ENCODE measurements at places on chromosomes 7 and 10. TPM values are rescaled to one million over a fixed set of nuclear protein-coding genes. Genes with fewer than 3 reads are reported as not detected.

DNA sequence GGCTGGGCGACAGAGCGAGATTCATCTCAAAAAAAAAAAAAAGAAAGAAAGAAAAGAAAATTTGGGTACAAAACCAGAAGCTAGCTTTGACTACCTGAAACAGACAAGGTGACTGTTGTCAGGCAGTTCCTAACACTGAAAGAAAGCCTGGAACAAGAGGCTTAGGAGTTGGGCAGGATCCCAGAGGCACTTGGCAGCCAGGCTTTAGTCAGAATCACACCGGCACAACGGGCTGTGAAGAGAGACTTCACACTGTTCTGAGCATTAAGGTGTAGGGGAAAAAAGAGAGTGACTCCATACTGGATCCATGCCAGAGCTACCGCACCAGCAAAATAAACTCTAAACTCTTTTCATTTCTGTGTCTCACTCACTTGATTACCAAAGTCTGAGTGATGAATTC is 130.8 kb downstream of the ZNF467 start:
- H3K4me3 ChIP-seq, result no peak overlapping the region
- no peak overlapping the region for H3K27ac ChIP-seq
- no peaks in the 10 kb centered on the region for H3K27me3 ChIP-seq

DNA sequence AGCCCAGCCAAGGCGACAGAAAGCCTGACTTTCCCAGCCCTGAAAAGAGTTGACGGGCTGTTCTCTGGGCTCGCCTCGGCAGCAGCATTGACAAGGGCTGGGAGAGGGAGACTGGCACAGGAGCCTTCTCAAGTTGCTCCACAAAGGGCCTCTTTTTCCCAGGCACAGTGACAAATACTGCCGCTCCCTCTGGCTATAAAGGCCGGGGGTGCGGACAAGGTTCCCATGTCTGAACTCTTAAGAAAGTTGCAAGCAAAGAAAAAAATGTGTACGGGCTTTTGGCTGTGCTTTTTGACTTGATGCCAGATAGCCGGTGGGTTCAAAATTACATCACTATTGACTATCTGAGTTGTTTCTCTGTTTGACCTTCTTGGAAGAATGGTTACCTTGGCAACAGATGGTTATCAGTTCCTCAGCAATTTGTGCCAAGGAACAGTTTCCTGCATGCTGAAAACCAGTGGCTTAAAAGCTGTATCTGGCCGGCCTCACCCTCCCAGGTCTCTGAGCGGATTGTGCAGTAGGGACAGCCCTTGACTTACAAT is 115.9 kb upstream of the EEPD1 start:
- H3K36me3 ChIP-seq, result no peaks in the 10 kb centered on the region
- no peaks in the 10 kb centered on the region for H3K4me1 ChIP-seq
- H3K4me3 ChIP-seq, result no peak overlapping the region
- no peaks in the 10 kb centered on the region for H3K27me3 ChIP-seq
- peak overlapping the region; percentile 51 for H3K27ac ChIP-seq
- peak; percentile 74 for DNase-seq

DNA sequence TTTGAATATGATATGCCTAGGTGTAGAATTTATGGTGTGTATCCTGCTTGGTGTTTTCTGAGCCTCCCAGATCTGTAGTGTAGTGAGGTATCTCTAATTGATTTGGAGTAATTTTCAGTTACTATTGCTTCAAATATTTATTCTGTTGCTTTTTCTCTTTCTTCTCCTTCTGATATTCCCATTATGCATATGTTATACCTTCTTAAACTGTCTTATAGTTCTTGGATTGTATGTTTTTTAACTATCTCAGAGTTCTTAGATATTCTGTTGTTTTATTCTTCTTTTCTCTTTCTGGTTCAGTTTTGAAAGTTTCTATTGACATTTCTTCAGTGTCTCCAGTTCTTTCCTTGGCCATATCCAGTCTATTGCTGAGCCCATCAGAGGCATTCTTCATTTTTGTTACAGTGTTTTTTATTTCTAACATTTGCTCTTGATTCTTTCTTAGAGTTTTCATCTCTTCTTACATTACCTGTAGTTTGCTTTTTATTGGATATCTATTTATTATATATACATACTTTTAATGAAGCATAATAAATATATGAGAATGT is 205.4 kb upstream of the LRGUK start:
- H3K27ac ChIP-seq, result no peak overlapping the region
- no peaks in the 10 kb centered on the region for H3K4me1 ChIP-seq
- no peak overlapping the region for H3K4me3 ChIP-seq
- peaks cover 6% of the 10 kb centered on the region for H3K36me3 ChIP-seq
- no peak for DNase-seq

GRCh38 chr7:38310591-38311101 is 37.2 kb upstream of the TARP start:
- H3K36me3 ChIP-seq, result no peaks in the 10 kb centered on the region
- H3K4me3 ChIP-seq, result peak overlapping the region; percentile 17
- H3K27me3 ChIP-seq, result no peaks in the 10 kb centered on the region
- peak; percentile 27 for DNase-seq
- peak overlapping the region; percentile 44 for H3K27ac ChIP-seq
- H3K4me1 ChIP-seq, result no peaks in the 10 kb centered on the region

DNA sequence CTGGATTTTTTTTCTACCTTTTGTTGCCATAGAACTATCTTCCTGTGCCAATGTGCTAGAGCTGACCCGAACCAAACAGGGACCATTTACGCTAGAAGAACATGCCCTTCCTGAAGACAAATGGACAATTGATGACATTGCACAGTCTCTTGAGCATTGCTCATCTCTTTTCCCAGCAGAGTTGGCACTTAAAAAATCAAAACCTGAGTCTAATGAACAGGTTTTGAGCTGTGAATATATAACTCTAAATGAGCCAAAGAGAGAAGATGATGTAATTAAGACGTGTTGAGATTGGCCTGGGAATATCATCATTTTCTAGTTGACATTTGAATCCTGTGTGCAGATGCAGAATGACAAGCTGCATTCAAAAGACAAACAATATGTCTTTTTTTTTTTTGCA is 37.1 kb downstream of the TRUB1 start:
- peak overlapping the region; percentile 61 for H3K27ac ChIP-seq
- no peak for DNase-seq
- H3K36me3 ChIP-seq, result no peaks in the 10 kb centered on the region
- no peaks in the 10 kb centered on the region for H3K4me1 ChIP-seq
- no peak overlapping the region for H3K4me3 ChIP-seq

- H3K27me3 ChIP-seq, result no peaks in the 10 kb centered on the region
- H3K27ac ChIP-seq, result no peak overlapping the region
- H3K4me1 ChIP-seq, result no peaks in the 10 kb centered on the region
- DNase-seq, result no peak
Observed at GRCh38 chr10:26481914-26482550, 43.9 kb downstream of the APBB1IP start.

GRCh38 chr7:6442114-6442513 is 5.6 kb downstream of the DAGLB start:
- DNase-seq, result no peak
- no peak overlapping the region for H3K4me3 ChIP-seq
- H3K36me3 ChIP-seq, result no peaks in the 10 kb centered on the region
- H3K27ac ChIP-seq, result no peak overlapping the region

DNA sequence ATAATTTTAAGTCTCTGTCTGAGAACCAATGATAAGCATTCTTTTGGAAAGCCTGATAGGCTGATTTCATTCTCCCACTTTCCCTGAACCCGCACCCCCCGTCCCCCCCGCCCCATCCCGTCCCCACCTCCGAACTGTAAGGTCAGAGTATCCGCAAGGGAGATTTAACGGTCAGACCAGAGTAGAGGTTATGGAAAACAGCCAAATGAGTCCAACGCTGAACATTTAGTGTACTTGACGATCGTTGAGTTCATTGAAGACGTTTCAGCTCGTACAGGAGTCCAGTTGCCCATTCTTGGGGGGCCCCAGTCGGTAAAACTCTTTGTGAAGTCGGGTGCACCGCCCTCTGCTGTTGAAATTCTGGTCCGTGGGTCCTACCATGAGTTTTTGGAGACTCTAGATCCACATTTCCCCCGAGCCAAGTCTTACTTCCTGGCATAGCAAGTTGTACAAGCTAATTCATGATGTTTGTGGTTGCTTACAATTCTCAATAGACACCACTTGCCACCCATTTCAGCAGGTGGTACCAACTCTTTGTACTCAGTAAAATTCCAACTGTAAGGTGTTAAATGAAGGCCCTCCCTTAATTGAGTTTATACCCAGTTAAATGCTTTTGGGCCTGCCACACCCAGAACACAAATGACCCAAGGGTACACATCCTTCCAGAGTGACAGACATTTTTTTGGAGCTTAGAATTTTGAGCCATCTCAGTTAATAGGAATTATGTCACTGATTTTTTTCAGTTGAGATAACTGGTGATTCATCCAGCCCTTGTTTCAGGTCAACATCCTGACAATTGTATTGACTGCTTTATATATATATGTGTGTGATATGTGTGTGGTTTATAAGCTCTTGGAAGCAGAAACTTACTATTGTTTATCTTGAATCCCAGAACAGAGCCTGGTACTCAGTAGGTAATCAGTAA is 1.2 kb downstream of the MARCHF5 start:
- DNase-seq, result peak; percentile 44
- H3K36me3 ChIP-seq, result no peaks in the 10 kb centered on the region
- no peaks in the 10 kb centered on the region for H3K27me3 ChIP-seq
- peak overlapping the region; percentile 94 for H3K4me3 ChIP-seq

- no peak overlapping the region for H3K4me3 ChIP-seq
- DNase-seq, result no peak
- H3K4me1 ChIP-seq, result no peaks in the 10 kb centered on the region
- no peaks in the 10 kb centered on the region for H3K36me3 ChIP-seq
- H3K27me3 ChIP-seq, result no peaks in the 10 kb centered on the region
Observed at GRCh38 chr7:146479040-146479439, 362.4 kb downstream of the CNTNAP2 start.

DNA sequence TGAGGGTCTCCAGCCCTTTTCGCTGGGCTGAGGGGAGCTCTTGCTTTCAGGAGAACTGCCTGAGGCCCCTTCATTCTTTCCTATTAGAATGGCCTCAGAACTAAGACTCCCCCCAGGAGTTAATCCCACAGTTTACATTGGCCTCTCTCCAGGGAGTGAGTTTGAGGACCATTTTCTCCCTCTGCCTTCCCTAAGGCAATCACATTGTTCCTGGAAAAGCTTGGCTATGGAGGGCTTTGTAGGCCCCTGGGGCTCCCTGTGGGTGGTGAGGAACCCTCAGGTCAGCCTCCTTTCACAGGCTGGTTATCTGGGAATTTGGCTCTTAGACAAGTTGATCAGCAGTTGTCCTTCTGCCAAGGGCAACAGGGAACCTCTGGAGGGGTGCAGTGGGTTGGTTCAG is 343.7 kb downstream of the RPS24 start:
- H3K4me3 ChIP-seq, result no peak overlapping the region
- H3K4me1 ChIP-seq, result no peaks in the 10 kb centered on the region
- H3K27me3 ChIP-seq, result no peaks in the 10 kb centered on the region

GRCh38 chr7:48899932-48900331 is 24.4 kb upstream of the CDC14C start:
- no peak overlapping the region for H3K27ac ChIP-seq
- no peaks in the 10 kb centered on the region for H3K36me3 ChIP-seq
- no peak overlapping the region for H3K4me3 ChIP-seq
- DNase-seq, result no peak

- peaks cover 9% of the 10 kb centered on the region for H3K4me1 ChIP-seq
- DNase-seq, result no peak
- H3K27ac ChIP-seq, result peak overlapping the region; percentile 4
- no peaks in the 10 kb centered on the region for H3K36me3 ChIP-seq
- H3K27me3 ChIP-seq, result no peaks in the 10 kb centered on the region
Observed at GRCh38 chr10:124671486-124672075, 72.6 kb downstream of the FAM53B start.

- no peak overlapping the region for H3K27ac ChIP-seq
- DNase-seq, result no peak
- no peaks in the 10 kb centered on the region for H3K27me3 ChIP-seq
- no peaks in the 10 kb centered on the region for H3K4me1 ChIP-seq
Observed at GRCh38 chr7:16357921-16358320, 63.4 kb downstream of the CRPPA start.

- no peak overlapping the region for H3K27ac ChIP-seq
- no peak for DNase-seq
- no peaks in the 10 kb centered on the region for H3K36me3 ChIP-seq
- H3K4me1 ChIP-seq, result no peaks in the 10 kb centered on the region
- no peaks in the 10 kb centered on the region for H3K27me3 ChIP-seq
Observed at GRCh38 chr10:1657479-1657878, 79.8 kb downstream of the ADARB2 start.

GRCh38 chr7:44713680-44714335 is 34.8 kb upstream of the ZMIZ2 start:
- H3K36me3 ChIP-seq, result no peaks in the 10 kb centered on the region
- no peak overlapping the region for H3K4me3 ChIP-seq
- H3K4me1 ChIP-seq, result no peaks in the 10 kb centered on the region
- H3K27ac ChIP-seq, result no peak overlapping the region
- H3K27me3 ChIP-seq, result no peaks in the 10 kb centered on the region

DNA sequence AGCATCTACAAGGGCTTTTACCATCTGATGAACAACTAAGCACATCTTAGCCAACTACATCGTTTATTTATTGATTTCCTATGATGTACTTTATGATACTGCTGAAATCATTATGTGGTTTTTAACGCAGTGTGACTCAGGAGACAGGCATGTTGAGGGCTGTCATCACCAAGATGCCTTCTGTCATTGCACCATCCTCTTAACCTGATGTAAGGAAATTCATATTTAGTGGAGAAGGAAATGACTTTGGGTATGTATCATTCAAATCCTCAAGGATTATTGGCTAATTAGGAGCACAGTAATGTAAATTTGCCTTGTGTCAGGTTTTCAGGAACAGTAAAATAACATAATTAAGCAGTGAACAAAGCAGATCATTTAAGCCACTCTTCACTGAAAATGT is 138.5 kb upstream of the MGMT start:
- no peaks in the 10 kb centered on the region for H3K36me3 ChIP-seq
- no peak overlapping the region for H3K4me3 ChIP-seq
- no peaks in the 10 kb centered on the region for H3K4me1 ChIP-seq
- no peak for DNase-seq
- H3K27ac ChIP-seq, result no peak overlapping the region

- DNase-seq, result no peak
- H3K27me3 ChIP-seq, result no peaks in the 10 kb centered on the region
- no peaks in the 10 kb centered on the region for H3K36me3 ChIP-seq
- no peak overlapping the region for H3K4me3 ChIP-seq
Observed at GRCh38 chr7:32935558-32935957, 21.7 kb upstream of the FKBP9 start.

- H3K27me3 ChIP-seq, result no peaks in the 10 kb centered on the region
- no peaks in the 10 kb centered on the region for H3K4me1 ChIP-seq
- no peak for DNase-seq
- no peak overlapping the region for H3K4me3 ChIP-seq
Observed at GRCh38 chr10:11210211-11210922, 192.7 kb downstream of the CELF2 start.

DNA sequence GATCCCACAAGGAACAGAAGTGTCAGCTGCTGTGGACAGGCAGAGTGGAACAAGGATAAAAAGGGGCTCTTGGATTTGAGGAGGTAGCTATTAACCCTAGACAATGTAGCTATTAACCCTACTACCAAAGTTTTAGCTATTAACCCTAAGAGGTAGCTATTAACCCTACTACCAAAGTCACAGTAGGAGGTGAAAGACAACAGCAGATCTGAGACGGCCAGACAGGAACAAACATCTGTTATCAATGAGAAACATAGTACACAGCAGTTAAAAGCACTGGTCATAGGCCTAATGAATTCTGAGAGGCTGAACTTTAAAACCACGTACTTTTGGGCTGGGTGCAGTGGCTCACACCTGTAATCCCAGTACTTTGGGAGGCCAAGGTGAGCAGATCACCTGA is 11.9 kb downstream of the ERCC6 start:
- no peaks in the 10 kb centered on the region for H3K36me3 ChIP-seq
- H3K27me3 ChIP-seq, result no peaks in the 10 kb centered on the region
- no peaks in the 10 kb centered on the region for H3K4me1 ChIP-seq

The ASZ1 gene
- total RNA-seq, result not detected

The PRLHR gene
- total RNA-seq, result 0.90 TPM

The CYP2C9 gene
- total RNA-seq, result not detected

The TUBB8 gene
- total RNA-seq, result not detected

The SPDYE1 gene
- not detected for total RNA-seq

The ZNF488 gene
- total RNA-seq, result 0.21 TPM

The VPS37D gene
- total RNA-seq, result 6.7 TPM

The UPK3B gene
- 2.0 TPM for total RNA-seq

The ENTPD1 gene
- 54.1 TPM for total RNA-seq

Data from uterus (tissue), 4 donors.